ENCODE measurements at places on chromosomes 11 and 22. TPM values are rescaled to one million over a fixed set of nuclear protein-coding genes. Genes with fewer than 3 reads are reported as not detected.

The SYCE3 gene
- not detected for total RNA-seq

The OR10V1 gene
- not detected for total RNA-seq

DNA sequence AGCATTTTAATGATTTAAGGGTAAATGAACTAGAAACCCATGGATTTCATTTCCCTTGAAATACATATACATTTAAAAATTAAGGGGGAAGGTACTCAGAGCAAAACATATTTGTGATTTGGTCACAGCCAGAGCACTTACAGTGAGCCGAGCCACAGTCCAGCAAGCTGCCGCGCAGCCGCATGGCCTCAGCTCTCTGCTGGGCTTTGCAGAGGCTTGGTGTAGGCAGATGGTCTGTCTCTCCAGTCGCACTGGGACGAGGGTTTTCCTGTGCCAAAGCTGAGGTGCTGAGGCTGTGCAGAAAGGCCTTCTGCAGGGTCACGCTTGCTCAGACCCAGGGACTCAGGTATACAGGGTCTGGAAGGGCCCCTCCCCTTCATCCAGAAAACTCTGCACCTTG, 367.3 kb downstream of the OPCML start:
- no peak for DNase-seq
- H3K4me1 ChIP-seq, result no peaks in the 10 kb centered on the region
- no peaks in the 10 kb centered on the region for H3K36me3 ChIP-seq

DNA sequence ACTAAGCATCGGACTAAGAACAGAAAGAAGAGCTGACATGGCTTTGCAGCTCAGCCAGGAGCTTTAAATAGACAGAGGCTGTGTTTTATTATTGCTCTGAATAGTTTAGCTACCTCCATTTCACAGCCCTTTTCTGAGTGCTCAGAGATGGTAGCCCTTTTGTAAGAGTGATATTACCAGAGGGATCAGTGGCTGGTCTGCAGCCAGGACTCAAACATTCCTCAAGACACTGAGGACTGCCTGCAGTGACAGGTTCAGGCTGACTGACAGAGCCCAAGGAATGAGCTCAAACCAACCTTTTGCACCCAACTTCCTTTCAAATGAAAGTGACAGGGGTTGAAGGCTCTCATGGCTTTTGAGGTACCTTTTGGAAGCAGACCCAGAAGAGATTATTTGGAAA, 189.0 kb downstream of the DDX10 start:
- no peaks in the 10 kb centered on the region for H3K27me3 ChIP-seq
- no peaks in the 10 kb centered on the region for H3K36me3 ChIP-seq
- no peak for DNase-seq
- H3K4me1 ChIP-seq, result no peaks in the 10 kb centered on the region
- H3K4me3 ChIP-seq, result peak overlapping the region; percentile 48
- H3K27ac ChIP-seq, result peak overlapping the region; percentile 65

DNA sequence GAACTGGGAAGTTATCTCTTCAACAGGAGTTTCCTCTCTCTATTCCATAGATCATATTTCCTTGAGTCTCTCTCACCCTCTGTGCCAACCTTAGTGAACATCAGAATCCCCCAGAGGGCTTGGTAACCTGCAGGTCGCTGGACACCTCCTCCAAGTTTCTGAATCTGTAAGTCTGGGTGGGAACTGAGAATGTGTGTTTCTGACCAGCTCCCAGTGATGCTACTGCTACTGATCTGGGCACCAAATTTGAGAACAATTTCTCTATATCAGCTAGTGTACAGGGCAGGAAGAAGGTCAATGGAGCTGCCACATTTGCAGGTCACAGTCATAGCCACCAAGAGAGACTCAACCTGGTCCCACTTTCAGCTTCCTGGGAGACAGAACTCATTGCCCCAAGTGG, 62.9 kb downstream of the RCN1 start:
- no peak for DNase-seq
- H3K27me3 ChIP-seq, result no peaks in the 10 kb centered on the region
- H3K4me3 ChIP-seq, result no peak overlapping the region
- H3K27ac ChIP-seq, result no peak overlapping the region
- no peaks in the 10 kb centered on the region for H3K36me3 ChIP-seq

GRCh38 chr11:24615451-24616160, 118.8 kb downstream of the LUZP2 start:
- no peak overlapping the region for H3K27ac ChIP-seq
- H3K27me3 ChIP-seq, result no peaks in the 10 kb centered on the region
- no peaks in the 10 kb centered on the region for H3K36me3 ChIP-seq
- no peaks in the 10 kb centered on the region for H3K4me1 ChIP-seq

All from ascending aorta (tissue), 2 donors.